ENCODE measurements at places on chromosomes 1 and 21.

DNA sequence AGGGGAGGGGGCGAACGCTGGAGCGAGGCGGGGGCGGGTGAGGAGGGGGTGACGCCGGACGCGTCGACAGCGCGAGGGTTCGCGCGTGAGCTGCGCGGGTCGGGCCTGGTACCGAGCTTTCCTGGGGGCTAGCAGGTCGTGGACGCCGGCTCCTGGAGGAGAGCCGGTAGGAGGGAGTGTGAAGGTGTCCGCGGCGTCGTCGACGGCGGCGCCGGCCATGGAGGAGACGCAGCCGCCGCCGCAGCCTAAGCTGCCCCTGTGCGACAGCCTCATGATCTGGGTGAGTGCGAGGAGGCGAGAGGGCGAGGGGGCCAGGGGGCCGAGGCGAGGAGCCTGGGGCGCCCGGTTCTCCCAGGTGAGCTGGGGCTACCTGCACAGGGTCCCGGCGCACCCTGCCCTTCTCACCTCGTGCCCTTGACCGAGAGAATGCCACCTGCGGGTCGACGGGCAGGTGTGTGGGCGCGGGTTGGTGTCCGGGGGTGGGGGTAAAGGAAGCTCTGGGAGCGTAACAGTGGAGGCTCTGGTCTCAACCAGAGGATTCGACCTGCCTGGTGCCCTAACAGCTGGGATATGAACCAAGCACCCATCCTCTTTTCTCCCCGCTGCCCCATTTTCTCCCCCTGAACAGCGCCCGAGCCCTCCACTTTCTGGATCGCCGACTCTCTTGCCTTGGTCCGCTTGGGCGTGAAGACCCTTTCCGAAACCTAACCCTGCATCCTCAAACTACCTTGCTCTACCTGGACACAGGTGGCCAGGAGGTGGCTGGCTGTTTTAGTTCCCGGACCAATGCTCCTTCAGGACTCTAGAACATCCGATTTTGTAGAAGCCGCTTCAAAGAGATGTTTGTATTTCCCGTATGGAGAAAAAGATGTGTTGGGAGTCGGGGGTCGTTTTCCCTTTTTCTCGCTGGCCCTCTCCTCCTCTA is at the start of gene HOOK1:
Gene HOOK1, plus strand, starts transcription at position 49 of the 925 bp plus-strand sequence. Its CDS starts 169 bp downstream, at position 218.
- DNase-seq: no peak

GRCh38 chr1:238029126-238029525 is 138.4 kb upstream of the ZP4 start:
- DNase-seq: no peak

DNA sequence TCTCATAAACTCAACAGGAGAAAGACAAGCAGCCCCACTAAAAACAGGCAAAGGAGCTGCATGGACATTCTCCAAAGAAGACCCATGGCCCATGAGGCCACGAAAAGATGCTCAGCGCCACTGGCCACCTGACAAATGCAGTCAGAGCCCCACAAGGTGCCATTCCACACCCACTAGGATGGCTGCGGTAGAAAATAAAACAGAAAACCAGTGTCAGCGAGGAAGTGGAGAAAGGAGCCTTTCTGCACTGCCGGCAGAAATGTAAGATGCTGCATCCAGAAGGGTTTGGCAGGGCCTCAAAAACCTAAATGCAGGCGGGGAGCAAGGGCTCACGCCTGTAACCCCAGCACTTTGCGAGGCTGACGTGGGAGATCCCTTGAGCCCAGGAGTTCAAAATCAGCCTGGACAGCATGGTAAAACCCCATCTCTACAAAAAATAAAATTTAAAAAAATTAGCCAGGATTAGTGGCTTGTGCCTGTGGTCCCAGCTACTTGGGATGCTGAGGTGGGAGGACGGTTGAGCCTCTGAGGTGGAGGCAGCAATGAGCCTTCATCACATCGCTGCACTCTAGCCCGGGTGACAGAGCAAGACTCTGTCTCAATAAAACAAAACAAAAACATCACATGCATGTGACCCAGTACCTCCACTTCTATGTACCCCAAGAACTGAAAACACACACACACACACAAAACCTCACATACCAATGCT is 4.2 kb downstream of the WNT9A start:
- no peak for DNase-seq

GRCh38 chr1:47565092-47565491 is 127.2 kb downstream of the FOXD2 start:
- no peak for DNase-seq

- DNase-seq: no peak
Measured at GRCh38 chr1:89312572-89312971, 39.9 kb upstream of the GBP5 start.

DNA sequence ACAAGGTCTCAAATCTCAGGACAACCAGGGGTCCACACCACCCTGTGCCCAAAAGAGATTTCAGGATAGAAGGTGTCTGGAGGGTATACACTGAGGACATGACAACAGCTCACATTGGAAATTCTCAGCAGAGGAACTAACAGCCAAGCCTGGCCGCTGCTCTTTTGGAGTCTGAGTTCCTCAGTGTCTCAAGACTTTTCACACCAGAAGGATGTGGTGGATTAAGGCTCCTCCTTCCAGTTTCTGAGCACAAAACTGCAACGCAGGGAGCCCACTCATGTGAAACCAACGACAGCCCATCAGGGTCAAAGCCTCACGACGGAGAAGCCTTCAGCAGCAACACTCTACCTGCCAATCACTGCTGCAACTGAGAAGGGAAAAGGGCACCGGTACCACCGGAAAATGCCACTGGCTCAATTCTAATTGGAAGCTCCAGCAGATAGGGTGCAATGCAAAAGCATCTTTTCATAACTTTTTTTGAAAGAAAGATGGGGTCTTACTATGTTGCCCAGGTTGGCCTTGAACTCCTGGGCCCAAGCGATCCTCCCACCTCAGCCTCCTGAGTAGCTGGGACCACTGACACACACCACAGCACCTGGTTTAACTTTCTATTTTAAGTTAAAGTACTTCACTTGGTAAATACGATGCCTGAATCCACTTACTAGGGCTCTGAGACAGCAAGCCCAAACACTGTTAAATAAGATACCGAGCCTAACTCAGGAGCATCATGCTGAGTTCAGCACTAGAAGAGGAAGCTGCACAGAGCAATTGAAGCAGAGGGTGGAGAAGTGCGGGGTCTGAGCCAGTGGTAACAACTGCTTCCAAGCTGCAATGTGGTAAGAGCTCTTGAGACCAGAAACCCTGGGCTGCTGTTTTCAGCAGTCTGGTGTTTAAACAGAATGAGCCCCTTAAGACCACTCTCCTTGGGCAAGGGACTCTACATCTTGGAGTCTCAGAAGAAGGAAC is 7.8 kb downstream of the CAPZB start:
- DNase-seq: no peak

DNA sequence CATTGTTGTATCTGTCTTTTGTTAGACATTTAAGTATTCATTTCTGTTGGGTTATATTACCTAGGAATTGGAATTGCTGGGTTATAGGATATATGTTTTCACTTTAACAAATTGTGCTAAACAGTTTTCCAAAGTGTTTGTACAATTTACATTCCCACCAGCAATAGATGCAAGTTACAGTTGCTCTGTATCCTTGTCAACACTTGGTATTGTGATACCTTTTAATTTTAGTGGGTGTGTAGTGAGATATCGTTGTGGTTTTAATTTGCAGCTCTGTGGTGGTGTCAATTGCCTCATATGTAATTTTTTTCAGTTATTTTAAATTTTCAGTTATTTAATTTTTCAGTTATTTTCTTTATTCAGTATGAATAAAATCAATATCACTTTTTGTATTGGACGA is 7.4 kb upstream of the DPH5 start:
- DNase-seq: no peak

- DNase-seq: no peak
Measured at GRCh38 chr1:229370601-229371021, 27.8 kb upstream of the CCSAP start.

- no peak for DNase-seq
Measured at GRCh38 chr1:48002142-48002541, 5.0 kb upstream of the TRABD2B start.

GRCh38 chr1:154879038-154879421 is 8.9 kb upstream of the KCNN3 start:
- DNase-seq: no peak

DNA sequence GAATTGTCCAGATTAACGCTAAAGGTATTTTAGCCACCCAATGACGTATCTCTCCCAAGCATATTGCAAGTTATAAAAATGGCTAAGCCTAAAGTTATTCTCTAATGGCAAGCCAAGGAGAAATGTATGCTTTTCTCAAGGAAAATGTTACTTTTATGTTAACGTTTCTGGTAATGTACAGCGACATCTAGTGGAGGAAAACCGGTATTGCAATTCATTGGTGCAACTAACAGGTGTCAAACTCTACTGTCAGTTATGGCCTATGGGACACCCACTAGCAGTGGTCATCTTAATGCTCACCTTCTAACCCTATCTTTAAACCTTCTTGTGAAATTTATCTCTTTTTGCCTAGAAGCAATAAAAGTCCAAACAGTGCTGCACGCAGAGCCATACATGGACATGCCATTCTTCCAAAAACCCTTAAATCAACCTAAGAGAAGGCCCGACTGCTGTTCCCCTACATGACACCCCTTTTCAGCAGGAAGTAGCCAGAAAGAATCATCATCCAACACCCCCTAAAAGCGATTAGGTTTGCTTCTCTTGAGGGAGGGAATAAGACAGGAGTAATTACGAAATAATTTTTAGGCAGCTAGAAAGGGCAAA is 68.7 kb upstream of the LRIF1 start:
- DNase-seq: no peak

DNA sequence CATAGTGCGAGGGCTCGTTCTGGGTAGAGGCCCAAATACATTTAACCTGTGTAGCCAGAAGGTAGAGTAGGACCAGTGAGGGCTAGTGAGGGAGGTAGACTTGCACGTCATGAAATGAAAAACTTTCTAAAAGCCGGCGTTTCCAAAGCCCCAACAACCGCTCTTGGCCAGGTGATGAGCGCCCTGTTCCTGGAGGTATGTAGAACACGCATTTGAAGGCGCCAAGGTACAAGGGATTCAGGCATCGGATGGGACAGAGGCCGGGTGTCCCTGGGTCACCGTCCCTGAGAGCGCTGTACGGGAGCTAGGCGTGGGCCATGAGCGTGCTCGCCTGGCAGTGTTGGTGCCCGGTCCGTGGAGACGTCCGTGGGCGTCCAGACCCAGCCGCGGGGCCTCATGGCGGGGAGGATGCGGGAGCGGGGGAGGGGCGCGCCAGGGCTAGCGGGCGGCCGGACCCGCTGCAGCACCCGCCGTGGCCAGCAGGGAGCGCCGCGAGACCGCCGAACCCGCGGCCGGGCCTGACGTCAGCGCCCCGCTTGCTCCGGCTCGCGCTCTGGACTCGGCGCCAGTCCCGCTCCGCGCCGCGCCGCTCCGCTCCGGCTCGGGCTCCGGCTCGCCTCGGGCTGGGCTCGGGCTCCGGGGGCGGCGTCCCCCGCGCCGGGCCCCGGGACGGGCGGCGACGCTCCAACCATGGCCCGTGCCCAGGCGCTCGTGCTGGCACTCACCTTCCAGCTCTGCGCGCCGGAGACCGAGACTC is at the start of gene PTPRU:
Gene PTPRU, plus strand, starts transcription at position 568 of the 757 bp plus-strand sequence. Its CDS starts 123 bp downstream, at position 691.
- no peak for DNase-seq

DNA sequence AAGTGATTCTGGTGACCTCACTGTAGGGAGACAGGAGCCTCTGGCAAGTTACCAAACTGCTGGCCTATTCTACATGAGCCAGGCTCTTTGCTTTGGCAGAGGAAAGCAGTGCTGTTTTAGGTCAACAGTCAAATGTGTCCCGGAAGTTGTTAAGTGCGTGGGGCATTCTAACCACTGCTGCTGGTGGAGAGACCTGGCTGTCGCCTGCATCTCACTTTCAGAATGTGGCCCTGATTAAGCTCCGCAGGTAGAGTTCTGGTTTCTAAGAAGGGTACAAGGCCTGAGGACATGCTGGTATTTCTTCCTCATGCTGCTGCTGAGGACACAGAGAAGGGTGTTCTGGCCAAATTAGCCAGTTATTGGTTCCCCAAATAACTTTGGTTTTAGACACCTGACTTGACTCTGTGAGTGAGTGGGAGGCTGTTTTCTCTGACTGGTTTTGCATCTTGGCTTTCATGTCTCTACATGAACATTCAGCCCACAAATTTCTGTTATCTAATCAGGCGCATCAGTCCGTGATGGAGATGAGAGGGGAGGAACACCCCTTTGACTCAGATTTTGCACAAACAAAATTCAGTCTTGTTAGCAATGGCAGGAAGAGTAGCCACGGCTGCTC is 120.8 kb downstream of the LMO4 start:
- no peak for DNase-seq

- DNase-seq: no peak
Measured at GRCh38 chr1:18229625-18230024, 122.0 kb downstream of the IGSF21 start.

DNA sequence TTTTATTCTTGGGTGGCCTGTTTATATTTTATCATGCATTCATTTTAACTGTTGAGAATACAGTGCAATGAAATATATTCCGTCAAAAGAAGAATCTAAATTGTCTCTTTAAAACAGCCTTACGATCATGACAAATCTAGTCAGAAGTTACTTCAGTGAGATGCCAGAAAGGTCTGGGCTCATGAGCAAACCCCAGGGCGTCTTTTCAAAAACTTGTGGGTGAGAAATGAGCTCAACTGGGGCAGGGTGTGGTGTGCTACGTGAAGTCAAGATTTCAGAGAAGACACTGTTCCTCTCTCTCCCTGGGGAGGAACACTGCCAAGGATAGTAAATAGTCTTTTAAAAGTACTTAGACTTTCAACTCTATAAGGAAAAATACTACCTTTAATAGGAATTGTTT is 13.4 kb upstream of the UAP1 start:
- DNase-seq: no peak

GRCh38 chr1:2834741-2835564 is 33.5 kb upstream of the TTC34 start:
- DNase-seq: no peak

DNA sequence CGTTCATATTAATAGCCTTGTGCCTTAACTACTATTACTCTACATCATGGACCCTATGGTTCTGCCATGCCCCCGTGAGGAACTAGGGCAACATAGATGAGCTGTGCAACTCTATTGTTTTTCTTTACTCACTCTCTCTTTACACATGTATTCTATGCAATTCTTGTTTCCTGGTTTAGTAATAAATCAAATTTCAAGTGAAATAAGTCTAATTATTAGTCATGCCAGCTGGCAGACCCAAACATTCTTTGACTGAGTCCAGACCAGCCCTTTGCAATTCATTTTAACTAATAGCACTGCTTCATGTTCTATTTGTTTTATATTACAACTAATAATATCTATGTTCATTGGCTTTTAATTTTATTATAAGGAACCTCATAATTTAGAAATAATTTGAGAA is 789.3 kb upstream of the ADAMTS5 start:
- DNase-seq: no peak

GRCh38 chr1:38004284-38005108 is 818 bp downstream of the FHL3 start:
- no peak for DNase-seq

DNA sequence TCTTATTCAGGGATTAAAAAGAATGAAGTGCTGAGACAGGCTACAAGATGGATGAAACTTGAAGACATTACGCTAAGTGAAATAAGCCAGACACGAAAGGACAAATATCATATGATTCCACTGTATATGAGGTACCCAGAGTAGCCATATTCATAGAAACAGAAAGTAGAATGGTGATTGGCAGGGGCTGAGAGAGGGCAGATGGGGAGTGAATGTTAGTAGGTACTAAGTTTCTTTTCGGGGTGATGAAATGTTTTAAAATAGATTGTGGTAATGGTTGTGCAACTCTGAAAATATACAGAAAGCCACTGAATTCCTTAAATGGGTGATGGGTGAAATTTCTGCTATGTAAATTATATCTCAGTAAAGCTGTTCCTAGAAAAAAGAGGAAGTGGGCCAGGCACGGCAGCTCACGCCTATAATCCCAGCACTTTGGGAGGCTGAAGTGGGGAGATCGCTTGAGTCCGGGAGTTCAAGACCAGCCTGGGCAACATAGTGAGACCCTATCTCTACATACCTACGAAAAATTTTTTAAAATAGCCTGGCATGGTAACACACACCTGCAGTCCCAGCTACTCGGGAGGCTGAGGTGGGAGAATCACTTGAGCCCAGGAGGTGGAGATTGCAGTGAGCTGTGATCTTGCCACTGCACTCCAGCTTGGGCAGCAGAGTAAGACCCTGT is 15.9 kb downstream of the SLC27A3 start:
- DNase-seq: peak; percentile 91
